ENCODE measurements at places on chromosomes 16 and 17.

- no peak for DNase-seq
Observed at GRCh38 chr16:48201515-48202201, 42.4 kb upstream of the LONP2 start.

DNA sequence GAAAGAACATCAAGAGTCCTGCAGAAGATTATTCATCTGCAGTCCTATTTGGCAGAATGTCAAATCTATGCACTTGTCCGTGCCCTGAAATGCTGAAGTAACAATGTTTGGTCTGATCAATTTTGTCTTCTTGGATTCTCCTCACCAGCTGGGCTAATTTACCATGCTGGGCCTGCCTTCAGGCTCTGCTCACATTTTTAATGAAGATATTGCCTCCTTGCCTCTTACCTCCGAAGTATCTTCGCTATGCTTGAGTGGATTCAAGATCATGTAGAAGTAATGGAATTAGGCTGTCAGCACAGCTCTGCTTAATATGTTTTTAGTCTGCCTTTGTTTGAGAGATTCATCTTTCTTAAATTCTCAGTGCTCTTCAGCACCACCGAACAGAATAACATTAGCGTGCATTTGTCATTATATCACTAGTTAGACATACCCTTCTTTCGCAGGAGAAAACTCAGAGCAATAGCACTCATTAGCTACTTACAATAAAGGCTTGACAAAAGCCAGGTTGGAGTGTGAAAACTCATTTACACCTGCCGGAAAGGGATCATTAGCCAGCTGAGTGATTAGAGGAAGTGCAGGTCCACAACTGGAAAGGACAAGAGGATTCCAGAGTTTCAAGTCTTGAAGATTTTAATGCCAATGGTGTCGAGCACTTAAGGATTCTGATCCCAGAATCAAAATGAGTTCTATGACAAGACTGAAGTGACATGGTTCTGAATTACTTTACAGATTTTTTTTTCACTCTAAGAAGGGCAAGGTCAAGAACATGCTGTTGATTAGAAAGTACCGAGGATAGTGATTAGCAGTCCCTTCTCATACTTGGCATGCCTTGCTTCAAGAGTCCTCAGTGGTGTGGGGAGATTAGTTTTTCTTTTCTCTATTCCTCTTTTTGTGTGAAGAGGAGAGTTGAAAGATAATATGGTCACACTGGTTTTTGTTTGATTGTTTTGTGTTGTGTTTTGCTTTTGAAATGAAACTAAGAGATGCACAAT is 405.6 kb upstream of the TOM1L1 start:
- no peak for DNase-seq

DNA sequence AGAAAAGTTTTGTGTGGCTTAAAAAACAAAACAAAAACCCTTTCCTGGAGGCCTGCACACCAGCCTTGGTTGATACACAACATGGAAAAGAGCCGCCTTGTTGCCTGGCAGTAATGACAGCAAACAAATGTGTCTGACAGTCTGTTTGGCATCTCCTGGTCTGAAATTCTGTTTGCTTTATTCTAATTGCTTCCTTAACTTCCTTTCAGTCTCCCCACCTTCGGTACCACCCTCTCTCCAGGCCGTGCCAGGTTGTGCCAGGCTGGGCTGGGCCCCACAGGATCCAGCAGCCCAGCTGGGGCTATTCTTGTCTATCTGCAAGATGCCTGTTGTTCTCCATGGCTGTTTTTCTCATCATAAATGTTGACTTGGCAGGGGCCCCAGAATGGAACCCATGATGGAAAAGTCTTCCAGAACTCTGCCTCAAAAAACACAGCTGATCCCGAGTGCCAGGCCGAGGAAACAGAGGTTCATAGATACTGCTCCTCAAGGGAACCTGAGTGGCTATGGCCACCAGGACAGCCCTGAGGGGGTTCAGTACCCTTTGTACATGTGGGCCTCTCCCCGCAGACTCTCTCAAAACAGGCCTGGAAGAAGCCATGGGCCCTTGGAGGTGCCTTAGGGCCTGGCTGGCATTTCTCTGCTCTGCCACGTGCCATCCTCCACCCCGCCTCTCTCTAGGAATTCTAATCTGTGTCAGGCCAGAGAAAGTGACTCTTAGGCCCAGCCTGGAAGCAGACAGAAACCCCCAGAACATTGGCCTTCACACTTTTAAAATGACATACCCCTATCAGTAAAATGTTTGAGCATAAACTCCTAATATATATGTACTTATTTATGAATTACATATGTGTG is 50.5 kb downstream of the YPEL2 start:
- no peak for DNase-seq

DNA sequence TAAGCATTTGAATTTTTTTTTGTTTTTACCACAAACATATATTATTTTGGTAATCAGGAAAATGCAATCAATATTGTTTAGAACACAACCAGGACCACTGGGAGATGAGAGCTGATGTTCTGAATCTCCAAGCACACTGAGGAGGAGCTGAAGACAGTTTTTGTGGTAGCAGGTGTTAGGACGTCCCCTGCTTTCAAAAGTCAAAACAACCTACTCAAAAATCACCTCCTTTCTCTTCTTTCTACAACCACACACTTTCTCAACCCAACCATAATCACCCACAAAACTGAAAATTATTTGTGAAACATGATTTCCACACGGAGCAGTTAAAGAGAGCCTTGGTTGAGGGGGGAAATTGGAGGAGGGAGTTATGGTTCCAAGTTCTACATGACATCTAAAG is 26.7 kb upstream of the CFAP20 start:
- no peak for DNase-seq

GRCh38 chr17:32596206-32596605 is 109.4 kb downstream of the CDK5R1 start:
- DNase-seq, result no peak

DNA sequence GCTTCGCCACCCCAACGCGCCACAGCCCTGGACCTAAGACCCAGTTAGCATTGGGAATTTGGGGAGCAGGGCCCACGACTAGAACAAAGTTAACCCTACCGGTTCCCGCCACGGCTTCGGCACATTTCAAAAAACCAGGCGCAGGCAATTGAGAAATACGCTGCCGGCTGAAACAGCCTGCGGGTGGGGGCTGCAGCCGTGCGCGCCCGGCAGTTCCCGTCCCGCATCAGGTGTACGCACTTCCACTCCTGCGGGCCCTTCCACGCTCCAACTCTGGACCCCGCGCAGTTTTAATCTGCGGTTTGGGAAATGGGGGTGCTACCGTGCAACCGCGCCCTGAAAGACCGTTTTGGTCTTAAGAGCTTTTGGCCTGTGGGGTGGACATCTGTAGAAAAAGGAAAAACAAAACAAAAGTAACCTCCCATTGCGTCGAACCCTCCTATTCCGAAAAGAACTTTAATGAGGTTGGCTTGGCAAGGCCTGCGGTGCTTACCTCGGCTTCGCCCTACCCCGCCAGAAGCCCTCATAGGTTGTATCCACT is 7.1 kb downstream of the IRX5 start:
- no peak for DNase-seq

DNA sequence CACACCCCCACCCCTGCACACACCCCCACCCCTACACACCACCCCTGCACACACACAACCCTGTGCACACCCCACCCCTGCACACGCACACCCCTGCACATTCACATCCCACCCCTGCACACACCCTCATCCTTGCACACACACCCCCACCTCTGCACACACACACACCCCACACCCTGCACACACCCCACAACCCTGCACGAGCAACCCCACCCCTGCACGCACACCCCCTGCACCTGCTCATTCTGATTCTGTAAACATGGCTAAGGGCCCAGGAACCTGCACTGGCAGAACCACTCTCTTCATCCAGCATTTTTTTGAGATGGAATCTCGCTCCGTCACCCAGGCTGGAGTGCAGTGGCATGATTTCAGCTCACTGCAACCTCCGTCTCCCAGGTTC is 18.1 kb downstream of the CHMP1A start:
- DNase-seq, result no peak

GRCh38 chr16:5422047-5422446 is 324.5 kb upstream of the EEF2KMT start:
- DNase-seq, result no peak

GRCh38 chr16:68470461-68471150 is 22.3 kb upstream of the SMPD3 start:
- DNase-seq, result no peak

- no peak for DNase-seq
Observed at GRCh38 chr16:79605999-79606398, 5.5 kb upstream of the MAF start.

GRCh38 chr17:72421128-72422092 is 300.6 kb downstream of the SOX9 start:
- DNase-seq, result no peak

DNA sequence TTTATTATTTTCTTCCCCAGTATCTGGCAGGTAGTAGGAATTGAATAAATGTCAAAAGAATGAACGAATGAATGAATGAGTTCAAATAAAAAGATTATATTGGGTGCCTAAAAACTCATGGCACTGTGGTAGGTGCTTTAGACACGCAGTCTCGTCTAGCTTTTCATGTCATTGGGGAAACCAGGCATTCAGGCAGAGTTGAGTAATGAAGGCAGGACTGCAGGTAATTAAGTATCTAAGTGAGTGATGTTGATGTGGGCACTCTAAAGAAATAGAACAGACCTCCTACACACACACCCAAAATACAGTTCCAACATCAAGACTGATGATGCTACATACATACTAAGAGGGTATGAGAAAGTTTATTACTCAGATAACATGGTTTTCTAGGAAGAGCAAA is 96.6 kb downstream of the ZNF18 start:
- no peak for DNase-seq

DNA sequence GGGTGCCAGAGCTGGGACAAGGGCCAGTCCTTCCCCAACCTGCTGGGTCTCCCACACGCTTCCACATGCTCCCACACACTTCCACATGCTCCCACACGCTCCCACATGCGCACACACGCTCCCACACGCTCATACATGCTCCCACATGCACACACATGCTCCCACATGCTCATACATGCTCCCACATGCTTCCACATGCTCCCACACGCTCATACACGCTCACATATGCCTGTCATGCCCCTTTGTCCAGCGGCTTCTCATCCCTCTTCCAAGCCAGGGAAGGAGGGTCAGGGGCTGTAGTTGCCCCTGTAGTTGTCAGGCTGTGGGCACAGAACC is 9.9 kb upstream of the METRNL start:
- DNase-seq, result no peak

DNA sequence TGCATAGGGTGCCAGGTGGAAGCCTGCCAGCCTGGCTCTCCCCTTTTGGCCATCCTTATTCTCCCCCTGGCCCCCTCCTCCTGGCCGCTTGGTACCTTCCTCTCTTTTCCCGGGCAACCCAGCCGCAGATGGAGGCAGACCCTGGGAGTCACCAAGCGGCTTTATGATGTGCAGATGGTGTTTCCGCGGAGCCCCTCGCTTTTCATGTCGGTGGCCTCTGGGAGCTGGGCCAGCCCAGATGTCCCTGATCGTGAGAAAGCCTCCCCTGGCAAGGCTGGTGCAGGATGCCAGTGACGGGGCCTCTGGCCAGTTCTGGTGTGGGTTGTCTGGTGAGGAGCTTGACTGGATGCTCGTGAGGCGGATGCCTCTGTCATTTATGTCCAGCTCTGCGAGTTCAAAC is 18.0 kb upstream of the BRD7 start:
- DNase-seq, result no peak

- DNase-seq, result no peak
Observed at GRCh38 chr17:51487947-51488346, 227.6 kb downstream of the UTP18 start.

DNA sequence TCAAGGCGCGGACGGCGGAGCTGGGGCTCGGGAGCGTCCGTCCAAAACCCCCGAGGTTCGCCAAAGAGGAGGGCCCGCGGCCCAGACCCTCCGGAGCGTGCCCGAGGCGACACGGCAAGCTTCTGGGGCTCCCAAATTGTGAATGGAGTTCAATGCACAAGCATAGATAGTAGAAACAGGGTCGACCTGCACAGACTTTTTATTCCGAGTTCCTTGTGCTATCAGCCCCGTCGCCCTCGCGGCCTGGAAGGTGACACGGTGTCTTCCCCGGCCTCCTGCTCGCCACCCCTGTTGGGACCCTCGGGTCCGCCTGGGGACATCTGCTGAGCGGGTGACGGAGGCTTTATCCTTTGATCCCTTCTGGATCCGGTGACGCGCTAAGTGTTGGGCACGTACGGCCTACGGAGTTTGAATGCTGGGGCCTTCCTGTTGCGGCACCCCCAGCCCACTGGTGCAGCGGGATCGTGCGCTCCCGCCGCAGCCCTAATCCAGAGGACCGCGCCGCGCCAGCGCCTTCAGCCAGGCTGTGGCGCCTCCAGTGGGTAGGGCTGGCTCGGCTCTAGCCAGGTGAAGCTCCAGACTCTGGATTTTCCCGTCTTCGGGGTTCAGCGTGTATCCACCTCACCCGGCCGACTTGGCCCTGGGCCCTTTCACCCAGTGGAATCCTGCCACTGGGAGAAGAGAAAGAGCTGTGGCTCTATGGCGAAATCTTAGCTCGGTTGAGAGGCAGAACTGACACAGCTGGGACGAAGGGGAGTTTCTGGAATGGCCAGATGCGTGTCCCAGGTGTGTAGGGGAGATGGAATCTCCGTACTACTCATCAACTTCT is 17.0 kb upstream of the NTN1 start:
- no peak for DNase-seq

GRCh38 chr16:21614896-21615295 is 15.5 kb downstream of the METTL9 start:
- no peak for DNase-seq

DNA sequence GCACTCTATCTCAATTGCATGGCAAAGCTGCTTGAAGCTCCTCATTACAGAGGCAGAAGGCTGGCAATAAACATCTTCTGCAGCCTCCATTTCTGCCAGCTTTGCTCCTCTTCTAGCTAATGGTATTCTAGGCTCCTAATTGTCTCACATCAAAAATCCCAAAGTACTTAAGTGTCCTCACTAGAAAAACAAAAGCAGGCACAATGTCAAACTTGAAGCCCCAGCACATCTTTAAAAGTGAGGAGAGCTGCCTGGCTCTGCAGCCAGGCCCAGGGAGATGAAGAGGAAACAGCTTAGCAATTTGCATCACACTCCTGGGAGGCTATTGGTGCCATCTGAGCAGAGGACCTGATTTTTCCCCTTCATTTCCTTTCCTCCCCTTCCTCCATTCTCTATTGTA is 197.1 kb downstream of the KCNJ2 start:
- DNase-seq, result no peak

DNA sequence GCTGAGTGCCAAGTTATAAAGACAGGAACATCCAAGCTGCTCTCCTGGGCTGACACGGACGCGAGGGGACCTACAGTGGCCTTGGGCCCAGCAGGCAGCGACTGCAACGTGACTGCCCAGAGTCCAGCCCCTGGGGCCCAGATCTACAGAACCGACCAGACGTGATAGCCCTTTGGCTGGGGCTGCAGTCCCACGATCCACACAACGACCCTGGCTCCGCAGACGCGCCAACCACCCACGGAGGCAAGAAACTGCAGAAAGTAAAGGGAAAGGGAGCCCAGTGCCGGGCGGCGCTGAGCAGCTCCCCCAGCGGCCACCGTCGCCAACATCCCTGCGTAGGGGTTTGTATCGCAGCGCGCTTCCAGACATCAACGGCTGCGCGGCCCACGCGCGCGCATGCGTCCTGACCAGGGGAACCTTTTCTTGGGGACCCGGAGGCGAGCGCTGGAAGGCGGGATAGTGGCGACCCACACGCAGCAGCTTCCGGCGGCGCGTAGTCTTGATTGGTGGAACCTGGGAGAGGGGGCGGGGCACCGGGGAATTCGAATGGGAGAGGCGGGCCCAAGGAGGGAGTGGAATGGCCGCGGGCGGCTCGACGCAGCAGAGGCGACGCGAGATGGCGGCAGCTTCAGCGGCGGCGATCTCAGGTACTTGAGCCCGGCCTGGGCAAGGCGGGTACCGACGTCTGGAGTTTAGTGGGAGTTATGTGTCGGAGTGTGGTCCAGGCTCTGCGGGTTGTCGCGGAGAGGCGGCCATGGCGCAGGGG is at the start of gene KIF22:
Gene KIF22, plus strand, starts transcription at position 569 of the 766 bp plus-strand sequence. Its CDS starts 9 bp downstream, at position 578.
- peak; percentile 99 for DNase-seq

GRCh38 chr16:81695321-81696165 is 83.5 kb upstream of the PLCG2 start:
- no peak for DNase-seq

Data from stimulated activated CD8-positive, alpha-beta memory T cell treated with anti-CD3 and anti-CD28 coated beads, Interleukin-7, amount 100 ng/mL, for 1 hour (primary cell).